SJSA1 (cell line): ENCODE measurements at places on chromosomes 1 and 21. TPM values are rescaled to one million over a fixed set of nuclear protein-coding genes. Genes with fewer than 3 reads are reported as not detected.

ACTL8 gene
- not detected in 2 replicates for total RNA-seq

GRCh38 chr1:22925111-22925510 is 47.6 kb downstream of the LACTBL1 start:
- DNase-seq = no peak

GRCh38 chr1:205024679-205025078 is 18.3 kb upstream of the CNTN2 start:
- DNase-seq = no peak

VASH2 gene
- total RNA-seq = 1.0 and 2.7 TPM in 2 replicates

SH2D2A gene
- total RNA-seq = not detected in 2 replicates

- no peak for DNase-seq
These were observed 382.5 kb downstream of the PLPP3 start for GRCh38 chr1:56196839-56197238.

DNA sequence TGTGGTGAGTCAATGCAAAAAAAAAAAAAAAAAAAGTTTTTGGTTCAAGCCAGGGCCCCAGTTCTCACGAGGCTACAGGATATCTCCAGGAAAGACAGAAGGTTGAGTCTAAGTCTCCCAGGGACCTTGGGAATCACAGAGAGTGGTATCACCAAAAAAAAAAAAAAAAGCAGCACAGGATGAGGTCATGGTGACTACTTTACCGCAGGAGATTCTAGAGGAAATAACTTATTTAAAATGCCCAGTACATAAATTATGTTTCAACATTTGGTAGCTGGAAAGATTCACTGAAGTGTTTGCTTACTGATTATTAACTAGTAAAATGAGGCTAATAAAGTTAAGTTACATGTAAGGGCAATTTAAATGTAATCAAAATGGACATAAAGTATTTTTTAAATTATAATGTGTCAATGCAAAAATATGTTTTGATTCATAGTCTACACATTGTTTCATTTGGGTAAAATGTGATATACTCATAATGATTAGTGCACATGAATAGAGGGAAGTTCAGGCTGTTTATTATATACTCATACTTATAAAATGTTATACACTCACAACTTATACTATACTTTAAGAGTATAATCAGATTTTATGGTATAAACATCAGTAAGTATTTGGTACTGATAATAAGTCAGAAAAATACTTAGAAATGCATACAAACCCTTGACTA is 84.1 kb downstream of the PLPPR5 start:
- DNase-seq = no peak
